ENCODE measurements at places on chromosomes 7 and 10.

- DNase-seq: no peak
Observed at GRCh38 chr7:102095321-102096011, 191.2 kb upstream of the SH2B2 start.

GRCh38 chr7:2100278-2101208 is 132.2 kb downstream of the MAD1L1 start:
- DNase-seq: no peak

- no peak for DNase-seq
Observed at GRCh38 chr10:3494131-3494837, 290.7 kb downstream of the KLF6 start.

GRCh38 chr7:91064938-91065337 is 199.3 kb upstream of the FZD1 start:
- no peak for DNase-seq

GRCh38 chr7:70583965-70584883 is 547.7 kb upstream of the GALNT17 start:
- DNase-seq: no peak

DNA sequence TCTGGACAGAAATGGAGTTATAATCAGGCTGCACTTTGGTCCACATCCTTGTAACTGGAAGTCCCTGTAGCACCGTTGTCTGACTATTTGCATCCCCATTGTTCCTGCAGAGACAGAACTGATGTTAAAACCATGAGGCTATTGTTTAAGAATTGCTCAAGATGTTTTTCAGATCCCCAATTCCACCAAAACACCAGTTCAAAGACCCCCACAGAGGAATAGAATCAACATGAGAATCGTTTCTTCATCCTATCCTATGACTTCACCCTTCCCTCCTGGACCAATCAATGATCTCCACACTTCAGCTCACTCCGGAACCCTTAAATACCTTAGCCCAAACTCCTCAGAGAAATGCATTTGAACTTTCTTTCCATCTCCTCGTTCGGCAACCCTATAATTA is 57.1 kb upstream of the GRID1 start:
- no peak for DNase-seq

DNA sequence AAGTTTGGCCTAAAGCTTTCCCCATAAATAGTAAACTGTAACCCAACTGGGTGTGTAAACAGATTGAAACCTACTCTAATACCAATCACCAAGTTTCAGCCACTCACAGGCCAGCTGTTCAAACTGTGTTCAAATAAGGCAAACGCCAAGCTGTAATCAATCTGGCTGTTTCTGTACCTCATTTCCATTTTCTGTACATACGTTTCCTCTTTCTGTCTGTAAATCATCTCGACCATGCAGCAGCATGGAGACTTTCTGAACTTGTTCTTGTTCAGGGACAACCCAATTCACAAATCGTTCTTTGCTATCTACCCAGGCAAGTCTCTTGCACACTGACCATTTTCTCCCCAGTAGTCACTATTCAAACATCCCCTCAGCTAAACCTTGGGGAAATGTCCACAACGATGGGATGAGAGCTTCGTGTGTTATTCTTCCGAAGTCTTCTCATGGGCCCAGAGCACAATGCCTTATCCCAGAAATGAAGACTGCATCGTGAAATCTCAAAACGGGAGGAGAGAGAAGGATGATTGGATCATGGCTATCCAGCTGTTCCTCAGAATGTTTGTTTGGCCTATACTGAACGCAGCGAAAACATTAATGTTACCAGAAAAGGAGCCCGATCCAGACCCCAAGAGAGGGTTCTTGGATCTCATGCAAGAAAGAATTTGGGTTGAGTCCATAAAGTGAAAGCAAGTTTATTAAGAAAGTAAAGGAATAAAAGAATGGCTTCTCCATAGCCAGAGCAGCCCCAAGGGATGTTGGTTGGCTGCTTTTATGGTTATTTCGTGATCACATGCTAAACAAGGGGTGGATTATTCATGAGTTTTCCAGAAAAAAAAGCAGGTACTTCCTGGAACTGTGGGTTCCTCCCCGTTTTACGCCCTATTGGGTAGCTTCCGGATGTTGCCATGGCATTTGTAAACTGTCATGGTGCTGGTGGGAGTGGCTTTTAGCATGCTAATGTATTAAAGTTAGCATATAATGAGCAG is 86.2 kb downstream of the SLC16A9 start:
- no peak for DNase-seq

DNA sequence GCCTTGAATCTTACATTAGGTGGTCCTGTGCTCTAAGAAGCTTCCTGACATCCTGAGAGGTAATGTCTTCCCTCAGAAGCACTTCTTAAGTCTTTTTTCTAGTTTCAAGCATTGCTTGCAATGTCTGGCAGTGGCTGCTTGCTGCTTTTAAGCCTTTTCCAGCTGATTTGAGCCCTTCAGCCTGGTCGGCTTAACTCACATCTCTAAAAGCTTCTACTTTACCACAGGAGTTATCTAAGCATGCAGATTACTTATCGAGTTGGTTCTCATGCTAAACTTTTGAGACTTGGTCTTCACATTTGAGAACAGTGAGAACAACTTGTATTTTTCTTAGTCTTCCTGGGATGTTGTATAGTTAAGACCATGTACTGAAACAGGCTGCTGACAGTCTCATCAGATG is 3.9 kb downstream of the LRMDA start:
- DNase-seq: no peak

- DNase-seq: no peak
Observed at GRCh38 chr7:151482883-151483710, 36.6 kb downstream of the RHEB start.

DNA sequence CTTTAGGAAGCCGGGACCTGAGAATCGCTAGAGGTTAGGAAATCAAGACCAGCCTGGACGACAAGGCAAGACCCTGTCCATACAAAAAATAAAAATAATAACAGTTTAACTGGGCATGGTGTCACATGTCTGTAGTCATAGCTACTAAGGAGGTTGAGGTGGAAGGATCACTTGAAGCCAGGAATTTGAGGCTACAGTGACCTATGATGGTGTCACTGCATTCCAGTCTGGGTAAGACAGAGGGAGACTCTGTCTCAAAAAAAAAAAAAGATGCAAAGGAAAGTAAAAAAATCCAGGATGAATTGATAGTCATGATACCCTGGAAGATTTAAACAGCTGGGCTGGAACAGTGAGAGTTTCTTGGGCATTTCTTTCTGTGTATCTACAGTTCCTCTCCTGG is 463.2 kb downstream of the GALNT17 start:
- no peak for DNase-seq

DNA sequence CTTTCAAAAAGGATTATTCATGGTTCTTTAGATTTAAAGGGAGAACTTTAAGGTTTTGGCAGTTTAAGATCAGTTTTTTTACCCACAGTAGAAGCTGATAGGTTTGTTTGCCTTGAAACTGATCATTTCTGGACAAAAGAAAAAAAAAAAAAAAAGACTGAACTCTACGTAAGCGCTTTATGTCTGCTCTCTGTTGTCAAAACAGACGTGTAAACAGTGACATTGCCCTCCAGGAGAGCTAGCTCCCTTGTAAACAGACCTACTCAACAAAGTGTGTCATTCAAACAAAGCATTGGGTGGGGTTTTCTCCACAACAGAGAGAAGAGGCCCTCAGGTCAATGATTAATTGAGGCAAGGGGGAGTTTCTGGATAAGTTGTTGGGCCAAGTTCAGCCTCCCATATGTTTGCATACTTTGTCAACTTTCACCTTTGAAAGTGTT is 568.1 kb upstream of the LRRN3 start:
- peak; percentile 73 for DNase-seq

DNA sequence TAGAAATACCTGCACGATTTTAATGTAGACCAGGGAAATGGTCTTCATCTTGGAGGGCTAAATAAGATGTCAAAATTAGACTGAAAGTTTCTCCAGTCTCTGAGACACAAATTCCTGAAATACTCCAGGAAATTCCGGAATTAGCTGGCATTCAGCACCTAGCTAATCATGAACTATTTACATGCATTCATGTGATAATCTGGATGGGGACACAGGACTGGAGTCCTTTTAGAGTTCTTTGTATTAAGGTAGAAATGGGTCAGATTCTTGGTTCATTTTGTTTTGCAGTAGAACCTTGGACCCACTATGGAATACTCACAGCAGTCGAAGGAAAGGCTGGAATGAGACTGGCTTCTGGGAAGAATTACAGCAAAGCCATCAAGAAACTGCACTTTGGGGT is 65.3 kb upstream of the MDFIC start:
- no peak for DNase-seq

DNA sequence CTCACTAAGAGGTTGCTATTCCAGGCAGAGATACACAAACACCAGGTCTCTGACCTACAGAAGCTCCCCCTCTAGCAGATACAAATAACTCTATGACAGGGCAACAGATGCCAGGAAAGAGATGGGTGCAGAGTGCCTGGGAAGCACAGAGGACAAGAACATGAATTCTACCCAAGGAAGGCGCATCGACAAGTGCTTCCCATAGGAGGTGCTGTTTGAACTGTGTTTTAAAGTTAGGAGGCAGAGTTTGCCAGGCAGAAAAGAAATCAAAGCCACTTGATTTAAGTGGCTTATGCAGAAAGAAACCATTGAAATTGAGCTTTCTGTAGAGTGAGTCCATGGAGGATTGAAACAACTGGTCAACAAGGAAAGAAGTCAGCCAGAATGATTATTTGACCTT is 35.3 kb upstream of the EGR2 start:
- no peak for DNase-seq

DNA sequence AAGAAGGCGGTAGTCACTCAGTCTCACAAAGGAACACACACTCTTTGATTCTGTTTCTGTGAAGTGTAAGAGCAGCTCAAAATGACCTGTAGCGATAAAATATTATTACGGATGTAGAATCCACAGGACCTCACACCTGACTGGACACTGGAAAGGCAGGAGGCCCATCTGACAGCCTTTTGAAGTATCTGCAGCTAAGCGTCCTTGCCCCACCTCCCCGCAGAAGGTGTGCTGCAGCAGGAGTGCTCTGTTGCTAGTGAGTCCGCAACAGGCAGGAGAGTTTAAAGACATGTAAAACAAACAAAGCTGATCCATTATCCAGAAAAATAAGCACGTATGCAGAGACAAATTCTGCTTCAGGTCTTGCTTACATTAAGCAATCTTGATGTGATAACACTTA is 355.5 kb downstream of the GPR158 start:
- no peak for DNase-seq

GRCh38 chr10:88198023-88198422 is 334.6 kb downstream of the PTEN start:
- DNase-seq: no peak

DNA sequence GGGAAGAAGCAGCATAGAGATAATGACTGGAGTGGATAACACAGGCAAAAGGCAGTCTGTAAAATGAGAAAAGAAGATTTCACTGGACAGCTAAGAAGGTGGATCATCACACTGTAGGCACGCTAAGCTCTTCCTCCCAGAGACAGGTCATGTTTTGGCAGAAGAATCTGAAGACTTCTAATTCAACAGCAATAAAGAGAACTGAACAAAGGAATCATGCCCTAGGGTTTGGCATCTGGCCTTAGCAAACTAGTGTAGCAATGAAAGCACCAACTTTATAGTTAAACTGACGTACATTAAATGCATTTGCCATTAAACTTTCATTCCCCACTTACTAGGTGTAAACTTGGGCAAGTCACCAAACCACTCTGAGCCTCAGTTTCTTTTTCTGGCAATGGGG is 84.4 kb upstream of the SEM1 start:
- no peak for DNase-seq

DNA sequence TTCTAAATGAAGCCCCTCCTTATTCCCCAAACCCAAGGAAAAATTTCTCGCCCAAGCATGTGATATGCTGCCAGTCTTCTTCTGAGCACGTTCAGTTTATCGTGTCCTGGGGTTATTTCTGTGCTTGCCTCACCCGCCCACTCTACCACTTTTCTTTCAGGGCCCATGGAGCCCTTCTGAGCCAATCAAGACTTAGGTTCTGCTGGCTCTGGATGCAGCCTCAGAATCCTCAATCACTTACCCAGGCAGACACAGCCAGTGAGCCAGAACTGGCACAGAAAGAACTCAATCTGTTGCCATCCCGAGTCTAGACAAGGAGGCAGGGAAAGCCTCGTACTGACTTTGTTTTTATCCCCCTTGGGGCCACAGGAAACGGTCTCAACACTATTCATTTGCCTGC is 34.2 kb upstream of the C10orf90 start:
- no peak for DNase-seq

DNA sequence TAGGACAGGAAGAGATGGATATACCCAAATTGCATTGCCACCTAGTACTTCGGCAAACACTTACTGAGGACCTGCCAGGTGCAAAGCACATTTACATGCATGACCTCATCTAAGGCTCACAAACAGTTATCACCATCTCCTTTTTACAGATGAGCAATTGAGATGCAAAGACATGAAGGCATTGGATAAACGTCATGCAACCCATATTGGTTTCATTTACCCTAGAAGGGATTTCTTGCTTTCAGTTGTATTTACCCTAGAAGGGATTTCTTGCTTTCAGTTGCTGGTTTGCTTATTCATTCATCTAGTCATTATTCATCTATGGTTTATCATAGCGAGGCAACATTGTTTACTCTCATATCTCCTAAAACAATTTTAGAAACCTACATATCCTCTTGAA is 52.2 kb downstream of the STEAP1B start:
- DNase-seq: no peak

DNA sequence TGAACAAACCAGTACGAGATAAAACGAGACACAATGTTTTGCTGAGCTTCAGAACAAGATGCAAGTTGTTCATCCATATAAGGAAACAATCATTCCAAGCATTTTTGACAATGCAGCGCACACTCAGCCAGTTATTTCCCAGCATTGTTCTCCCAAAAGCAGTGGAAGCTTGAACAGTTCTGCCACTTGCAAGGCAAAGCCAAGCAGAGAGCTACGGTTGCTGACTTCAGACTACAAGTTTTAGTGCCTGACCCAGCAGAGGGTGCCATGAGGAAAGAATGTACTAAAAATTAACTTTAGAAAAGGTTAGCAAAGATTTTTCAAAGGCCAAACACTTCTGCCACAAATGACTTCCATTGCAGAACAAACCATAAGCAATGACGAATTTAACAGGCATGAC is 152.5 kb downstream of the SLC25A13 start:
- DNase-seq: no peak

DNA sequence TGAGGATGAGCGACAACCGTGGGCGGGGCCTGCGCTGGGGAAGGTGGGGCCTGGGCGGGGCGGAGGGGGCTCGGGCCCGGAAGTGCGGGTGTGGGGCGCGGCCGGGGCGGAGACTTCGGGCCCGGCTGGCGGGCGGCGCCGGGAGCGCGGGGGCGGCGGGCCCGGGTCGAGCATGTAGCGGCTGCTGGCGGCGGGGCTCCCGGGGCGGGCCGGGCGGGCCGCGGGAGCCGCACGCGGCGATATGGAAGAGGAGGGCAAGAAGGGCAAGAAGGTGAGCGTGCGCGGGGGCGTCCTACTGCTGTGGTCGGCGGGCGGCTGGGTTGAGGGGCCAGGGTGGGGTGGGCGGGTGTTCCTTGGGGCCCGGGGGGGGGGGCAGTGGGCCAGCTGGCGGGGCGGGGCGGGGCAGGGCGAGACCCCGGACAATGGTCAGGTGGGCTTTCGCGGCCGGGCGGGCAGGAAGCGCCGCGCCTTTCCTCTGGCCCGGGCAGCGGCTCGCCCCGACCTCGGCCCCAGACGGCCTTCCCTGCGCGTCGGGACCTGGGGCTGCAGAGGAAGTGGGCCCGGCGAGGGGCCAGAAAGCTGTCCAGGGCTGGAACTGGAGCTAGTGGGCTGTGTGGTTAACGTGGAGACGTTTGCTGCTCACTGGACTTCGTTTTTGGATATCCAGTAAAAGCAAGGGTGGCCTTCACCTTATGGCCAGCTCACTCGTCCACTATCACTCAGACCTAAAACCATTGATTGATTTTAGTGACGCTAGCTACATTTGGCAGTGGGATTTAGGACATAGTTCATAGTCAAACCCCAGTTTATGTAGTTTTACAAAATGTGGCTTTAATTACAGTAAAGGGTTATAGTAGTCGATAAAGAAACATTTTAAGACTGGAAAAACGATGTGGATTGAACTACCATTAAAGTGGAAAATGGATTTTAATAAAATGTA is at the start of gene CCM2:
Gene CCM2 (plus strand): TSS at position 109 of the 940 bp plus-strand sequence. CDS start 133 bp downstream, at position 242.
- DNase-seq: no peak
